ENCODE measurements at places on chromosomes 2 and 18. TPM values are rescaled to one million over a fixed set of nuclear protein-coding genes. Genes with fewer than 3 reads are reported as not detected.
A peak's percentile ranks its signal among the peaks of the same experiment; 100 is the strongest.

DNA sequence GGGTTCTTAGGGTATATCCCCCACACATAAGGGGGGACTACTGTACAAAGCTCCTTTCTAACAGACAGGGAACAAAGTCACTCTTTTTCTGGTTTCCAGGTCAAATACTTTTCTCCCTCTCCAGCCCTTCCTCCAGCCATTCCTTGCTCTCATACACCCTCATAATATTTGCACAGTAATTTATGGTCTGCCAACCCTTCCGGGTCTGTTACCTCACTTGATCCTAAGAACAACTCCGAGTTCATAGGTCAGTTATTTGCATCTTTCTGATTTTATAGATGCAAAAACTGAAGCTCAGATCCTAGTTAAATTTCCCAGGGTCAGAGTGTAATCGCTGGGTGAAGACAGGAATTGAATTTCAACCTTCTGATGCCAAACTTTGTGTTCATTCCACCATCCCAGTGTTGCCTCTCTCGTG, 14.8 kb upstream of the MATN3 start:
- peaks cover 36% of the 10 kb centered on the region for H3K36me3 ChIP-seq
- H3K27ac ChIP-seq = no peak overlapping the region
- no peaks in the 10 kb centered on the region for H3K4me1 ChIP-seq
- DNase-seq = no peak
- H3K4me3 ChIP-seq = no peak overlapping the region

Gene PHLPP1
- total RNA-seq = 12.3 TPM

DNA sequence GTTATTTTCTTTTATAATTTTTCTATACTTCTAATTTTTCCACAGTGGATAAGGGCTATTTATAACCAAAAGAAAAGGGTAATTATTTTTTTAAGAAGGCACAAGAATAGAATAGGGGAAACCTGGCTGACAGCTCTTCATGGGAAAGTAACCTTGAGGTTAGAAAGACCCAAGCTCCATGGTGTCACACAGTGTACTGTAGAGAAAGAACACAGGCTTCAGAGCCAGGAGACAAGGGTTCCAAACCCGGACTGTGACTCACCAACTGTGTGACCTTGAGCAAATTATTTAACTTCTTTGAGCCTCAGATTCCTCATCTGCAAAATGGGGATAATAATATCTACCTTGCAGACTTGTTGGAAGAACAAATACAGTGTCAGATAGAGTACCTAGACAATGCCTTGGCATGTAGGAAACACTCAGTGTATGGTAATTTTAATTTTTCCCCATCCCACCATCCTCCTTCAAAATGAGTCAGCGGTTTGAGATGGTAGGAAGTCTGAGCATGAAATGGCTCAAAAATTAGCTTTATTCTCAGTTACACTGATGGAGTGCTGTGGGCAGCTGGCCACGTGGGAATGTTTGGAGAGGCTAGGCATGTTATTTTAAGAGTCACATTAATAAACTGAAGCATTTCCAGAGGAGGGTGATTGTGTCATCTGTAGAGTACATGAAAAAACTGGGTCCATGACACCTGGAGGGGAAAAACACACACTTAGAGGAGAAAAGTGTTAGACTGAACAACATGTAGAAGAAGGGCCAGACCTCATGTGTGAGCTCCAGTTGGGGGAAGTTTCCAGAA, 36.7 kb downstream of the TMEM37 start:
- no peaks in the 10 kb centered on the region for H3K4me1 ChIP-seq
- DNase-seq = no peak
- no peak overlapping the region for H3K27ac ChIP-seq
- no peaks in the 10 kb centered on the region for H3K36me3 ChIP-seq

GRCh38 chr2:27249159-27249890, 13.5 kb downstream of the SLC30A3 start:
- H3K4me3 ChIP-seq = no peak overlapping the region
- H3K4me1 ChIP-seq = no peaks in the 10 kb centered on the region
- H3K27ac ChIP-seq = no peak overlapping the region
- H3K36me3 ChIP-seq = peaks cover 3% of the 10 kb centered on the region
- DNase-seq = no peak
- peaks cover 4% of the 10 kb centered on the region for H3K27me3 ChIP-seq

Gene CHRNA1
- not detected for total RNA-seq

DNA sequence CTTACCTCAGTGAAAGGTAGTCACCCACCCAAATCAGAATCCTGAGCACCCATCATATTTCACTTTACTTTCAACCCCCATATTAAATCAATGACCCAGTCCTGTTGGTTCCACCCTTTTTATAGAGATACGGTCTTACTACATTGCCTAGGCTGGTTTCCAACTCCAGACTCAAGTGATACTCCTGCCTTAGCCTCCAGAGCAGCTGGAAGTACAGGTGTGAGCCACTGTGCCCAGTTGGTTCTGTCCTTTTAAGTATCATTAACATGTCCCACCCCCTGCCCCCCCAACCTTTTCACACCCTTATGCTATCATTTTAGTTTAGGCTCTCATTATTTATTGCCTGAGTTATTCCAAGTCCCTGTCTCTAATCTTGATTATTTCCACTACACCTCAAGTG, 28.7 kb downstream of the MSH6 start:
- no peak for DNase-seq
- H3K27ac ChIP-seq = peak overlapping the region; percentile 30
- H3K4me3 ChIP-seq = no peak overlapping the region

Gene DCDC2C
- not detected for total RNA-seq

GRCh38 chr2:164606557-164606956, 14.7 kb downstream of the GRB14 start:
- H3K27ac ChIP-seq = no peak overlapping the region
- no peaks in the 10 kb centered on the region for H3K27me3 ChIP-seq
- no peak overlapping the region for H3K4me3 ChIP-seq
- H3K4me1 ChIP-seq = no peaks in the 10 kb centered on the region
- no peak for DNase-seq
- no peaks in the 10 kb centered on the region for H3K36me3 ChIP-seq

DNA sequence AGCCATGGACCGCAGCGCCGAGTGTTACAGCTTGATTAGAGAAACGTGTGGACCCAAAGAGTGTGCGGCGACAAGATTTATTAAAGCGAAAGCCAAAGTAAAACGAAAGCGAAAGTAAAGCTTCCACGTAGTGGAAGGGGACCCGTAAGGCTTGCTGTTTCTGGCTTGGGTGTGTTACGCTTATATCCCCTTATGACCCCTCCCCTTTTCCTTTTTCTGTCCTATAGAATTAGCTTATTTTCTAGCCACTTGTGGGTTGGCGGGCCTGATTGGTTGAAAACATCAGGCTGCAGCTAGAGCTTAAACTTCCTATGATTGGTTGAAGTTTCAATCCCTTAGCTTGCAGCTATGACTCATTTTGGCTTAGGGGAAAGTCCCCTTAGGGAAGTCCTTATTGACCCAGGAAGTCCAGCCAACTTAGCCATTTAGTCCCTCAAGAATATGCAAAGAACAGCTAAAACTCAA, 969.7 kb downstream of the DCDC2C start:
- H3K4me1 ChIP-seq = no peaks in the 10 kb centered on the region
- peak overlapping the region; percentile 33 for H3K4me3 ChIP-seq
- DNase-seq = no peak
- H3K27me3 ChIP-seq = no peaks in the 10 kb centered on the region
- H3K27ac ChIP-seq = no peak overlapping the region

Gene RIT2
- total RNA-seq = not detected

- no peaks in the 10 kb centered on the region for H3K4me1 ChIP-seq
- H3K27ac ChIP-seq = no peak overlapping the region
- H3K4me3 ChIP-seq = no peak overlapping the region
These were observed 59.7 kb downstream of the POLE4 start for GRCh38 chr2:75018162-75018561.

Gene KCNE4
- not detected for total RNA-seq

Gene APOB
- not detected for total RNA-seq

GRCh38 chr2:218272531-218273212, 2.4 kb downstream of the PNKD start:
- H3K4me1 ChIP-seq = peaks cover 29% of the 10 kb centered on the region
- peak overlapping the region; percentile 28 for H3K4me3 ChIP-seq
- peaks cover 2% of the 10 kb centered on the region for H3K27me3 ChIP-seq
- peaks cover 53% of the 10 kb centered on the region for H3K36me3 ChIP-seq

DNA sequence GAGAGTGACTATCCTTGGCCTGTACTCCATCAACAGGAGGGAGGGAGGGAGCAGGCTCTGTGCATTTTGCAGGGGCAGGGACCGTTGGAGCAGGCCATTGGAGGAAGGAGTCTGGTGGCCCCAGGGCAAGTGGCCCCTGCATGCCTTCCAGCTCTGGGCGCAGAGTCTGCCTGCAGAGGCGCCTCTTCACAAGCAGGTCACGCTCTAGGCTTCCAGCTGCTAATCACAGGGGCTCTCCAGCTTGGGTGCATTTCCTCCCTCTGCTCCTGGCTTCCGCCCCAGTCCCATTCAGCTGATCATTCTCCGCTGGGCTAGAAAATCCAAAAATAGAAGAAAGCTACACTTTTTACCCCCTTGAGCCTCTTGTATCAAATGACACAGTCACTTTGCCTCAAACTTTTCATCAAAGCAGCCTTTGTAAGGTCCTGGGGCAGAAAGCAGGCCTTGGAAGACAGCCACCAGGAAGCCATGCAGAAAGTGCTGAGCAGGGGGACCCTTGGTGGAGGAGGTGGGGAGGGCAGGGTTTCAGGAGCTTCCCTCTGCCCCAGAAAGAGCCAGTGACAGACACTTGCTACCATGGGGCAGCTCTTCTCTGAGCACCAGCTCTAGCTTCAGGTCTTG, 11.3 kb downstream of the TMEM247 start:
- H3K27ac ChIP-seq = no peak overlapping the region
- H3K4me1 ChIP-seq = peaks cover 11% of the 10 kb centered on the region
- H3K4me3 ChIP-seq = no peak overlapping the region
- no peaks in the 10 kb centered on the region for H3K36me3 ChIP-seq
- peaks cover 7% of the 10 kb centered on the region for H3K27me3 ChIP-seq

GRCh38 chr18:77114415-77115191, 18.0 kb downstream of the MBP start:
- H3K4me1 ChIP-seq = peaks cover 69% of the 10 kb centered on the region
- H3K27ac ChIP-seq = peak overlapping the region; percentile 79
- H3K4me3 ChIP-seq = no peak overlapping the region
- H3K36me3 ChIP-seq = peaks cover 62% of the 10 kb centered on the region
- H3K27me3 ChIP-seq = no peaks in the 10 kb centered on the region

All from activated CD4-positive, alpha-beta T cell treated with anti-CD3 and anti-CD28 coated beads, Interleukin-2, amount 10 ng/mL, durations not matched to agents 24 days and 14 days (primary cell).